ENCODE measurements at places on chromosomes 1 and 21.

DNA sequence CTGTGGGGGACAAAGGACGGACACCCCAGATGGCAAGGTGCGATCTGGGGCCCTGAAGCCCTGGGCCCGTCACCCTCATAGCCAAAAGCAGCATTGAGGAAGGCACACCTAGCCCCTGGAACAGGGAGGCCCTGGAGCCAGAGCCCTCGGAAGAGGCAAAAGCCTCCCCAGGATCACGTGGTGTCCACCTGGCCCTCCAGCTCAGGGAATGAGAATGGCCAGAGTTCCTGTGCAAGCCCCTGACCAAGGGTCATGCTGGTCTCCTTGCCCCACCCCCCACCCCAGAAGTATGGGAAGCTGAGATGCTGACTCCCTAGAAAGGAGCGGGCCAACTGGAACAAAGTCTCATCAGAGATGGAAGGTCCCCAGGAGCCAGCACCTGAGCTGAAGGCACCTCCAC lies 1.0 kb upstream of the PDZK1IP1 start:
- DNase-seq = no peak

GRCh38 chr1:232718928-232719927 lies 86.0 kb upstream of the MAP10 start:
- no peak for DNase-seq

GRCh38 chr1:25755475-25756125 lies 44.4 kb upstream of the SELENON start:
- DNase-seq = no peak

DNA sequence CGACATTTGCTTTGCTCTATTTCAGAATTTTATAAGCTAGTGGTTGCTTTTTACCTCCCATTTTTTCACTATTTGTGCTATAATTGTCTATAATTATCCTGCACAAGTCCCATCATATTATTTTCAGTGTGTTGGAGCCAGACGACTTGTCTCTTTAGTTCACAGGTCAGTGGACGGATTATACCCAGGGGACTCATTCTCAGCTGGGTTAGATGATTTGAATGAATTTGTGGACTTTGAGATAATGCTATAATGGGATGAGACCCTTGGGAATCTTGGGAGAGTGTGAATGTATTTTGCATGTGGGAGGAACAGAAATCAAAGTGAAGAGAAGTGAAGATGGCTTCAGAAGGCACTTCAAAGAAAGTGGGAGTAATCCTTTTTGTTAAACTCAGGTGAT lies 31.5 kb upstream of the KCNK1 start:
- DNase-seq = no peak

- no peak for DNase-seq
Observed at GRCh38 chr1:3139871-3140361, 70.9 kb downstream of the PRDM16 start.

- no peak for DNase-seq
Observed at GRCh38 chr21:22476214-22476613, 1478.0 kb downstream of the NCAM2 start.

DNA sequence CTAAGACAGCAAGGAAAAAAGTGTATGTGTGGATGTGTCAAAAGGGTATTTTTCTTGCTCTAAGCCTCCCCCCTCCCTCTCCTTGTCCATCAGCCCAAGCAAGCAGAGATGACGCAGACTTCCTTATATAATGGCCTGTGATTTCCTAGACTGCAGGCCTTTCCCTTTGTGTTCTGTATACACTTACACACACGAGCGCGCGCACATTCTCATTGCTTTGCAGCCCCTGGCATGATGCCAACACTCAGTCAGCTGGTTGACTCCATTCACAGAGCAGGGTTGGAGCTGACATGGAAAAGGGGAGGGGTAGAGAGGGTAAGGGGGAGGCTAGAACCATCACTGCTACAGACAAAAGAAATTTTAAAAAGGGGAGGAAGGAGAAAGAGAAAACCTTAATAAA lies 41.8 kb downstream of the GATAD2B start:
- no peak for DNase-seq

Data from Kasumi-1 (cell line).